Stimulated activated CD8-positive, alpha-beta memory T cell treated with anti-CD3 and anti-CD28 coated beads, Interleukin-7, amount 100 ng/mL, for 1 hour (primary cell): ENCODE measurements at places on chromosomes 3 and 15.

DNA sequence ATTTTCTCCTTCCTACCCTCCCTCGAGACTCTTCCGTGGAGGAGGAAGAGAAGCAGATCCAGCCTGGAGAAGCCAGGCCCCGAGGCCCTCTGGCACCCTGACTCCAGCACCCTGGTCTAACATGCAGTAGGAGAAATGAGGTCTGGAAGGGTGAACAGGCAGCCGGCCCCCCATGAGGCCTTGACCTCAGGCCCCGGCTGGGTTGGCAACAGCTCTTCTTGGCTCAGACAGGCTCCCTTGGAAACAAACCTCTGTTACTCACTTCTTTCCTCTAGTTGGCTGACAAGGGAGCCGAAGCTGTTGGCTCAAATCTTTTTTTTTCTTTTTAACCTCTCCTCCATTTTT, 73.4 kb downstream of the CPN2 start:
- no peak for DNase-seq

GRCh38 chr3:11029948-11030347, 37.4 kb downstream of the SLC6A1 start:
- DNase-seq: no peak

GRCh38 chr3:10206166-10206511, 41.4 kb downstream of the IRAK2 start:
- no peak for DNase-seq

DNA sequence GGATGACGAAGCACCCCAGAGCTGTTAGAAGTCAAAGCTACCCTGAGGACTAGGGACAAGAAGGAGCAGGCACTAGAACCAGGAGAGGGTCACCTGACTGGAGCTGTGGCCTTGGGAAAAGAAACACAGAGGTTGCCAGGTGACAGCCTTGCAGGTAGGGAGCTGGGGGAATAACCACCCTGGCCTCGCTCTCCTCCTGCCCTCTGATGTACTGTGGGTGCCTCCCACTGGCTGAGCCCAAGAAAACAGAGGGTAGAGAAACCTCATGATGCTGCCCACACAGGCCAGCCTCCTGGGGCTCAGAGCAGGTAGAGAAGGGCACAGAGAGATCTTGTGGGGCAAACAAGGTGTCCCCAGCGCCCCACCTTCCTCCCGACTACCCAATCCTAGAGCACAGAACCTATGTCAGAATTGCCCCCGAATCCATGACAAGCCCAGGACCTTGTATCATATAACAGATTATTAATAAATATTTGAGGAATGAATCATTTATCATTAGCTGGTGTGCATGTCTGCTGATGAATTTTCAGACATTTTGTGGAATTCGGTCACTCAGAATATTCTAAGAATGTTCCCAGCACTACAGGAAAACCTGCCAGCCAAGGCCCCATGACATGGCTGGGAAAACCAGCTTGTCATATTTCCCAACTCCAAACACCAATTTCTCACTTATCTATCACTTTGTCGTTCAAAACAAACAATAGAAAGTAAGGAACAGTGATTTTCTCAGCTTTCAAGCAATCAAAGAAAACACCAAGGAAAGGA, 59.8 kb upstream of the MEX3B start:
- DNase-seq: no peak

DNA sequence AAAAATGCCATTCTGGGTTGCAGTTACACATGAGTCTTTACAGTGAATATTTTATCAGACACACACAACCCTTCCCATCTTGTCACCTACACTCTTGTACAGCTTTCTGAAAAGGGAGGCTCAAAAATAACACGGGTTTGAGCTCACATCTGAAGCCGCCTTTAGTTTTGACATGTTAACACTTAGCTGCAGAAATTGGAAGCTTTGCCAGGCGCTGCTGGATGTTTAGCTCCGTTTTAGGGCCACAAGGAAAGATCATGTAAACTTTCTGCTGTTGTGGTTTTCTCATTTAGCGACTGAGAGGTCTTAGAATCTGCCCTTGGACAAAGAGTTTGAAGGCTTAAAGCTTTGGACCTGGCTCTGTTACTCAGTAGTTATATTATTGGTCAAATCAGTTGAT, 120.1 kb downstream of the OXNAD1 start:
- DNase-seq: no peak
